ENCODE measurements at places on chromosomes 1 and 21.

DNA sequence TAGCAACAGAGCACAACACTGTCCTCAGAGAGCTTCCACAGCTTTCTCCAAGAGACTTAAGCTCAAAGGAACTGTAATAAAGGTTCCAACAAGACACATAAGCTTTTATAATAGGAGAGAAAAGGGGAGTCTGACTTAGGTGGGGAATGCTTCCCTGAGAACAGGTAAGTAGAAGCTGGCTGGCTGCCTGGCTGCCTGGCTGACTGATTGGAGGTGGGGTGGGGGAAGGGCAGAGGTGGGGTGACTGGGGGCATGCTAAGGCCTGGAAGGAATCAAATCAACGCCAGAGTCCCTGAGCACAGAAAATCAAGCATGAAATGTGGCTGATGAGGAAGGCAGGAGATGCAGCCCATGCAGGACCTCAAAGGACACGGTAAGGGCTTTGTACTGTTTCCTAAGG lies 45.8 kb downstream of the DMAP1 start:
- DNase-seq, result no peak

DNA sequence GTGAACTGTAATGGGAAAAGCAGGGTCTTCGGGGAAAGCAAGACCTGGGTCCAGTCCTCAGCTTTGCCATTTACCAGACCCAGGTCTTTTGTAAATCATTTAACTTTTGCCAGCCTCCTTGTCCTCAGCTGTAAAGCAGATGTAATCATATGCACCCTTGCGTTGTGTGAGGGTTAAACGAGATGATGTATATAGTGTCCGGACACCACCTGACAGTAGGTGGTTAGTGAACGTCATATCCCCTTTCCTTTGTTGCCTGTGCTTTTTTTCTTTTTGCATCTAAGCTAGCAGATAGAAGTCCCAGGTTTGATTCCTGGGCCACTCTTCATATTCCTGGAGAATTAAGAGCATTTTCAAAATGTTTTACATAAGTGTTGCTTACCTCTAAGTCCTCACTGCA lies 28.5 kb downstream of the IL12RB2 start:
- DNase-seq, result no peak

GRCh38 chr1:203049576-203050180 lies 23.4 kb downstream of the PPFIA4 start:
- DNase-seq, result no peak

- no peak for DNase-seq
These were observed 6.7 kb downstream of the SLC19A1 start for GRCh38 chr21:45535341-45536081.

DNA sequence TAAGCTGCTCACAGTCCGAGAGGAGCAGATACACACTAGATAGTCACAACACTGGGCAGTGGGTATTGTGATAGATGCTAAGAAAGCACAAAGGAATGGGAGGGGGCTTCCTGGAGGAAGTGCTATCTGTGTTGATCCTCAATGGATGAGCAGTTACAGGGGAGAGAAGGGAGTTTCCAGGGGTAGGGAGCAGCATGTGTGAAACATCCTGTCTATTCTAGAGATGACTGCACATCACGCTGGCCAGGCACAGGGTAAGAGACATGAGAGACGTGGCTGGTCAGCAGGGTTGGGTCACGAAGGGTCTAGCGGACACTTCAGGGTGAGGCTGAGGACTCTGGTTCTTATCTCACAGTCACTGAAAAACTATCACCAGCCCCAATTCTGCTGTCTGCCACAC lies 235.2 kb downstream of the TRABD2B start:
- DNase-seq, result no peak

GRCh38 chr1:205458777-205459566 lies 3.1 kb upstream of the BLACAT1 start:
- DNase-seq, result peak; percentile 58

DNA sequence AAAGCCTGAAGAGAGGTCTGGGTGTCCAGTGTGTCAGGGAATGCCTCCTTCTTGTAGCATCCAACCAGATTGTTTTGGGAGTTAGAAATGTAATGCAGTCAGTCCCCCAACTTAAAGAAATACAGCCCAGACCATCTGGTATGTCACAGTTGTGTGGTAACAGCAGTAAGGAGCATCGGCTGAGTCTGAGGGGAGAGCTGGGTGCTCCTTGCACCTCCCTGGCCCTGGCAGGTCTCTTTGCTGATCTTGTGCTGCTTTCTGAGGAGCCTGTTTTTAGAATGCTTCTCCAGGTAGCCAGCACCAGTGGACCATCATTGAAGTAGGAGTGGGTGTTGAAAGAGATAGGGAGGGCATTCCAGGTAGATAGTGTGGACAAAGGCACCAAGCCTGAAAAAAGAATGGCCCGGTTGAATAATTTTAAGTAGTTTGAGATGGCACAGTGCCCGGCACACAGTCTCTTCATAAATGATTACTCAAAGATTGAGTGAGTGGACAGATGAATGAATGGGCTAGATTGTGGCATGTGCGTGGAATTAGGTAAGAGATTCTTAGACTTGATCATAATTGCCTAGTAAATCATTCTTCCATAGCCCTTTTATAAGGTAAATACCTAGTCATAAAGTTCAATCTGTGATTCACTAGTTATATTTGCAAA lies 46.5 kb downstream of the LAMC1 start:
- peak; percentile 37 for DNase-seq

- no peak for DNase-seq
These were observed 235.3 kb downstream of the FAF1 start for GRCh38 chr1:50724626-50725286.

DNA sequence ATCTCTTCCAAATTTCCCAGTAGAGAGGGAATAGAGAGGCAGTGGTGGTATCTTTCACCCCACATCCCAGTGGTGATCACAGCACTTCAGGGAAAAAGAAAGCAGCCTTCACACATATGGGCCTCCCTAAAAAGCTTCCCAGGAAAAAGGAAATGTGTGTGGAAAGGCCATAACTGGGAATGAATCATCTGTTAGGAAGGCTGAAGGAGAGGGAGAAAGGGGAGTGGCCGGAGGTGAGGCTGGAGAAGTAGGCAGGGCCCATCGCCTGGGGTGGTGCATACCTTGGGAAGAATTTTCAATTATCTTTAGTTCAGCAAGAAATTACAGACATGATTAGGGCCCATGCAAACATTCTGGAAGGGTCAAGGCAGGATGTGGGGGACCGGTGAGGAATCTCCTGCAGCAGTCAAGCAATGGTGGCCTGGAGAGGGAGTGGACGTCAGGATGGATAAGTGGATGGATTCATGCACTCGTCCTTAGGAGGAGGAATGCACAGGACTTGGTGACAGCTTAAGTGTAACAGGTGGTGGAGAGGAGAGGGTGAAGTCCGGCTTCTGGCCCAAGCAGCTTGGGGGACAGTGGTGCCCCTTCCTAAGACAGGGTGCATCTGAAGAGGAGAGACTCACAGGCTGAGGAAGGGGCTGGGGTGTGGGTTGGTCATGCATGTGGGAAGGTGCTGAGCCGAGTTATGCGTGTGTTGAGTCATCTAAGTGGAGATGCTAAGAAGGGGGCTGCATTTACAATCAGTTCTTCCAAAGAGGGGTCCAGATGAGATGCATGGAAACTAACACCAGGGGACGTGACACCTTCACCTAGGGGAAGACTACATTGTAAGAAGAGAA lies 17.9 kb downstream of the HIVEP3 start:
- DNase-seq, result peak; percentile 64

GRCh38 chr1:226034482-226034881 lies 28.0 kb upstream of the H3-3A start:
- DNase-seq, result peak; percentile 100

DNA sequence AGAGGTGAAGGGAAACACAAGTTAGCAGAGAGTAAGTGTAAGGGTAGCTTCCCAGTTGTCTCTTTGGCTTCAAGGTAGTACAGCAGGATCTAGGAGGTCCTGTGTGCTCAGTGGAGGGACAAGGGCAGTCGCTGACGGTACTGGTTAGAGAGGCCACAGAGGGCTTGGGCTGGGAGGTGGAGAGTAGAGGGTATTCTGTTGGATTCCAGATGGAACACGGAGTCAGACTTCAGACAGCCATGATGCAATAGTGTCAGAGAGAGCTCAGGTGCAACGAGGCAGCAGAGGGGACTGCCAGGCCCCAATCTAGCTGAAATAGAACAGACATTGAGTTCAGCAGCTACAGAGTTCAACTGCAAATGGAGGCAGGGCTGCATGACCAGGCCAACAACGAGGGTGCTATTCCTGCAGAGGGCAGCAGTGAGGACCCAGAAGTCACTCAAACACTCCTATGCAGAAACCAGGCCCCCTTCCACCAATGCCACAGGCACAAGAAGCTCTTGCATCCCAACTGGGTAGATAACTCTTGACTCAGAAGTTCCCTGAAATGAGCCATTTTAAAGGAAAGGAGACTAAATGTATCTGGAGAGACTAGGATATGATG lies 325.0 kb upstream of the ESRRG start:
- DNase-seq, result peak; percentile 3

- DNase-seq, result no peak
These were observed 22.9 kb upstream of the IKBKE start for GRCh38 chr1:206447422-206447765.

DNA sequence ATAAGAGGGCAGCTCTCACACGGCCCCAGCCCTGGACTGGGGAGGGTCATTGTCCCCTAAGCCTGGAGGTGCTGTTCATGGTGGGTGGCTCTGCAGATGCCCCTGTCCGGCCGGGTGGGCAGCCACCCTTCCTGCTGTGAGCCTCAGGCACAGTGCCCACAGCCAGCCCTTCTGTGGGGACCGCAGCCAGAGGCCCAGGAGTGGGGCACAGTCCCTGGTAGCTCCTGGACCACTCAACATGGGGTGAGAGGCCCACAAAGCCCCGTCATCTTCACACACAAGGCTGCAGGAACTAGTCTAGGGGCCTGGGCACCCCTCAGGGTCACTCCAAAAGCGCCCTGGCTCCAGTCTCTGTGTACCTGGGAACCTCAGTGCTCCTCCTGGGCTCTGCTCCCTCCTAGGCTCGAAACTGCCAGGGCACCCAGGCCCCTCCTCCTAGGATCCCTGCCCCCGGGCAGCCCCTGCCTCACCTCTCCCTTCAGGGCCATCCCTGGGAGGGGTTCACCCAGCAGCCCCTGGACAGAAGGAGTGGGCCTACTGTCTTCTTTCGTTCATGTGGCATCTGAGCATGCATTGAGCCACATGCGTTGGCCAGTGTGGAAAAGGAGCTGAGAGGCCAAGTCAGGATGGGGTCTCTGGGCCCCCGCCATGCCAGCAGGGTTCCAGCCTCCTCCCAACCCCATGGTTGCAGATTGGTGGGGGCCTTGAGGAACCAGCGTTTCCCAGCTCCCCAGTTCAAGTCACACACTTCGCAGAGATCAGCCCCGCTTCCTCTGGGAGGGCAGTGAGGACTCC lies 43.0 kb downstream of the WNT9A start:
- no peak for DNase-seq

GRCh38 chr1:226222686-226223085 lies 778 bp upstream of the MIXL1 start:
- no peak for DNase-seq

DNA sequence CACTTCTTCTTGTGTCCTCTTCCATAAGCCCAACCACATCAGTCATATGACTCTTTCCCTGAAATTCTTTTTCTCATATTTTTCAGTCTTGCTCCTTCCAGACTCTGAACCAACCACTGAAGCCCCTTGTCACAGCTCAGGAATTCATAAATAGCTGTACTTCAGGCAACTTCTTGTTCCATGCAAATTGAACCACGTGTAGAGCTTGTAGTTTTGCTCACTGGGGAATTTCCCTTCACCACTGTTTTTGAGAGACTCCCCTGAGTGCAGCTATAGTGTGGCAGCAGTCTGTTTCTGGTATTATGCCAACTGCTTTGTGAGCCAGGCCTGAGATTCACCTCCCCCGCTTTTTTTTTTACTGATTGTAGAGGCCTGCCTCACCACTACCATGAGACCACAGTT lies 150.3 kb upstream of the SPAG17 start:
- DNase-seq, result peak; percentile 74

GRCh38 chr21:34351786-34352241 lies 12.0 kb upstream of the KCNE2 start:
- peak; percentile 36 for DNase-seq

- no peak for DNase-seq
These were observed 35.0 kb upstream of the HUNK start for GRCh38 chr21:31837618-31838390.

DNA sequence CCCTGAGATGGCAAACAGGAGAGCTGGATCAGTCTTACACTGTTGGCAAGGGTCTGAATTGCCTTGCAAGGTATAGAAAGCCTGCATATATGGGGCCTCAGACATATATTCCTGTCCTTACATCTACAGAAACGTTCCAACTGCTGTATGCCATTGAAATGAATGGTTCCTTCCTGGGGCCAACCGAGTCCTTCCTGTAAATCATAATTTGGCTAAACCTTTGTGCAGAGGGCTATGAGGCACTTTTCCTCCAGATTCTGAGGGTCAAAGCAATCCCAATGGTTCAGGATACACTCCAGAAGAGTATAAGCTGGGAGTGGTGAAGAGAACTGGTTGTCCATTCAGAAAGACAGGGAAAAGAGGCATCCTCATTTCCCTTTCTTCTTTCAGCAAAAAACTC lies 190.5 kb downstream of the PTPRC start:
- no peak for DNase-seq

DNA sequence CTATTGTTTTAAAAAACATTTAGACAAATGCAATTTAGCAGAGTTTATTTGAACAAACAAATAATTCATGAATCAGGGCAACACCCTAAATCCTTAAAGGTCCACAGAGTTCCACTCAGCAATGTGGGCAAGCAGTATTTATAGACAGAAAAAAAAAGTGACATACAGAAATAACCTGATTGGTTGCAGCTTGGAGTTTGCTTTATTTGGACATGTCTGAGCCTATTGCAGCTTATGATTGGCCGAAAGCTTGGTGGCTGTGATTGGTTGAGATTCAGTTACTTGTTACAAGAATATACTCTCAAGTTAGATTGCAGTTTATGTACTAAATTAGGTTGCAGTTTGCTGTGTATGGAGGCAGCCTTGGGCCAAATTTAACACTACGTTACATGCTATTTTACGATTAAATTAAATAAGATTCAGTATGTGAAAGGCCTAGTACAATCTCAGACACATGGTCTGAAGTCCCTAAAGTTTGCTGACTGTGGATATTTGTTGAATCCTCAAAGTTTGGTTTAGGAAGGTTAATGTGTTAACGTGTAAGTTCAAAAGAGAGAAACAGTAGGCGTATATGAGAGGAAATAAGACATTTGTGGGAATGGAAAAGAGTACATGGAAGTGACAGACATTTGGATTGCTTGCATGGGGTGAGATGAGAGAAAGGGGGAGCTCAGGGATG lies 6.9 kb upstream of the CAMSAP2 start:
- DNase-seq, result no peak

GRCh38 chr1:161080441-161081405 lies 8.6 kb downstream of the NECTIN4 start:
- no peak for DNase-seq

DNA sequence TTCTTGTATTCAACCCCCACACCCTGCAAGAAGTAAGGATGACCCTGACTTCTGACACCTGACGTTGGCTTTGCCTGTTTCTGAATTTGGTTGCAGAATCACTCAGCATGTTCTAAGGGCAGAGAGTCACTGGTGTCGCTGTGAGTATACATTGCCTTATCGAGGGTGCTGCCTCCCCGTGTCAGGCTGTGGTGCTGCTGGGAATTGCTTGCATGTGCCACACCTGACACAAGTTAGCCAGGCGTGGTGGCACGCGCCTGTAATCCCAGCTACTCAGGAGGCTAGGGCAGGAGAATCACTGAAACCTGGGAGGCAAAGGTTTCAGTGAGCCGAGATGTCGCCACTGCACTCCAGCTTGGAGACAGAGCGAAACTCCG lies 45.9 kb downstream of the WDR4 start:
- DNase-seq, result peak; percentile 12
